Activated naive CD4-positive, alpha-beta T cell treated with Interleukin-2 at 50 U/mL for 16 hours (primary cell): ENCODE measurements at places on chromosomes 13 and 19.

DNA sequence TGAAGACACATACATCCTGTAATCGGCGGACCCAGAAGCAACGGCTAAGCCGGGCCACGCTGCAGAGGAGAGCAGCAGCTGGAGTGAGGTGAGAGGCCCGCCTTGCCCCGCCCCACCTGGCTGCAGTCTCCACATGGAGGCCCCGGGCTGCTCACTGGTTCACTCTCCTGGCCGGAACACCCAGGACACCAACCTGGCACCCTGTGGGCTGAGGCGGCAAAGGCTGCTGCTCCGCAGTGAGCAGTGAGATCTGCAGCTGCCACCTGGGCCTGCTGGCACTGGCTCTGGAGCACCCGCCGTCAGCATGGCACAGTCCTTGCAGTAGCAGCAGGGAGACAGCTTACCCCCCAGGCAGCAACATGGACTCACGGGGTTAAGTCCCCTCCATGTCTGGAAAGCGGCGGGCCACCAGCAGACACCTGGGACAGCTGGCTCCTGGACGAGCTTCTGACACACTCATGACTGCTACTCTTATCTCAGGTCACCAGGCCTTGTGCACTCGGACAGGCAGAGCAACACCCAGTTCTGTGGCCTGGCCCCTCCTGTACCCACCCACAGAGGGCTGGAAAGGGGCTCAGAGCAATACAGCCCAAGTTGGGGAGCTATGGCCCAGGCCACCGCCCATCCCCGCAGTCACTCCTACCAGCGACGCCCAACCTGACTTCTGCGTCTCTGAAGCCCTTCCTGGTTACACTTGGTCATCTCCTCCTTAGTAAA, 13.2 kb upstream of the KPTN start:
- DNase-seq, result no peak

DNA sequence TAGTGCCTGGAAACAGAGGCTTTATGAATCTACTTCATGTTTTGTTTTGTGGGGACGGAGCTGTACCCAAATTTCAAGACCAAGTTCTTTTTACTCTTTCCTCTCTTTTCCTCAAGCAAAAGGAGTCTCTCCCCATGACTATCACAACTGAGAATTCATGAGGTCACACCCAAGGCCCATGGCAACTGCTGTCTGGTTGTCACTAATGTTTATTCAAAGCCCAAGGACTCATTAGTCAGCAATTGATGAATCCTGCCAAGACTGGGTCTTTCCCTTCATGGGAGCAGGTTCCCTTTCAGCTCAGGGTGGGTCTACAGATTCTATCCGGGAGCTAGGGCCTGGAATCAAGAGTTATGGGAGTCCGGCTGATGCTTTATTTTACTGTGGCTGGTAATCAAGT, 441.5 kb upstream of the PCDH20 start:
- no peak for DNase-seq

DNA sequence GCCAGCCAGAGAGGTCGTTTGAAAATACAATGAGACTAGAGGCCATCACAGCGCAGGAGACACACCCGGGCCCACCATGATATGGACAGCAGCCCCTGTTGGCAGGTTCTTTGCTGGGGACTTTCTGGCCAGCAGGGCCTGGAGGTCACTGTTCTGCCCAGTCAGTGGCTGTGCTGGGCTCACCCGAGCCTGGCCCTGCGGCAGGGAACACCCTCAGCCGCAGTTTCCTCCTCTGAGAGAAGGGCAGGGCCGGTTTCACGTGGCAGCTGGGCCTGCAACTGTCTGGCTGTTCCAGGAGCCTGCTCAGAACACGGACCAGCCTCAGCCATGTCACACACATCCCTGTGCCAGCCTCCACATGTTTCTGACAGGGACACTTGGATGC, 39.4 kb downstream of the ADPRHL1 start:
- DNase-seq, result no peak

DNA sequence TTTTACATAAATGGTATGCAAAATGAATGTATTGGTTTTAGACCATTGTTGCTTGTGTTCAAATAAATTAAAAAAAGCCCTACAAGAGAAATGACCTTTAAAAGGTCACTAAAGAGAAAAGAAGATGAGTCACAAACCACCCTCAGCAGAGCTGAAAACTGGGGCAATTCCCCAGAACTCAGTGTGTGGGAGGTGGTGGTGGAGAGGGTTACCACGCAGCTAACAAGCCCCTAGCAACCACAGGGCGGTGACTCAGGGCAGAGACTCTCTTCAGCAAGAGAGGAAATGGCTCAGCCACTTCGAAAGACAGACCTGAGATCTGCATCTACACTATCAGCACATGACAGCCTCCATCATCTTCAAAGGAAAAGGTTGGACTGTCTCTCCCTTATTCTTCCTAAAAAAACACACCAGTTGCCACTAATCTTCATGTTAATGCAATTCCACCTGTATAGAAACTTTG, 29.4 kb upstream of the NDFIP2 start:
- peak; percentile 94 for DNase-seq

- no peak for DNase-seq
Measured at GRCh38 chr13:74675182-74675581, 541.0 kb upstream of the KLF12 start.

GRCh38 chr19:10270616-10271394, at the start of gene ICAM1:
Gene ICAM1, plus strand, starts transcription at chr19:10271120. Its CDS starts 40 bp downstream, at chr19:10271160.
- peak; percentile 80 for DNase-seq

- no peak for DNase-seq
Measured at GRCh38 chr19:48953990-48954594, 583 bp upstream of the BAX start.

DNA sequence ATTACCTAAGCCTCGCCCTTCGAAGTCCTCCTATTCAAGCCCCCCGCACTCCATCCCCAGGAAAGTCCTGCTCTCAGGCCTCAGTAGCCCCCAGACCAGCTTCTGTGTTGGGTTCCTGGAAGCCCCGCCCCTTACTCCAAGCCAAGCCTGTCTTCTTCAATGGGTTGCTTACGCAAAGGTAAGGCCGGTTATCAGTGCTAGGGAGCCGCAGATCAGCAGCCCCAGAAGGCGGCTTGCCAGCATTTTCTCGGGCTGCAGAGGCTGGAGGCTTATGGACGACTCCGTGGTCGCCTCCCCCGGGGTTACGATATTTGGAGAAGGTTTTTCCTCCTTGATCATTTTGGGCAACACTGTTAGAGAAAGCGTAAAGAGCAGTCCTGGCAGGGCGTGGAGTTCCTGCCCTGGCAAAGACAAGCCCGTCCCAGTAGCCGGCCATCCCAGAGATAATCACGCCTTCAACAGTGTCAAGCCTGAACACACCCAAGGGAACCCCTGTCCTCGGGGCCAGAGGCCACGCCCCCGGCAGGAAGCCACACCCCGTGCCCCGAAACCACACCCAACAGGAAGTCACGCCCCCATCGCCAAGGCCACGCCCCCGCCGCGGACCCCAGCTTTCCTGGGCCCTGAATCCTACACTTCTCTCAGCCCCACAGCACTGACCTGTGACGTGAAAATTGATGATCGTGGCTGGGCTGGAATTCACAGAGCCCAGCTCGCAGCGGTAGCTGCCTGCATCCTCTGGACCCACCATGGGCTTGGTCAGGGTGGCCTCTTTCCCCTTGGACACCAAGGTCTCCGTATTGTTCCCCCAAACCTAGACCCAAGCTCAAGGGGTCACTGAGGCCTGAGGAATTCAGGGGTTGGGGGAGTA, 954 bp upstream of the RASIP1 start:
- no peak for DNase-seq

DNA sequence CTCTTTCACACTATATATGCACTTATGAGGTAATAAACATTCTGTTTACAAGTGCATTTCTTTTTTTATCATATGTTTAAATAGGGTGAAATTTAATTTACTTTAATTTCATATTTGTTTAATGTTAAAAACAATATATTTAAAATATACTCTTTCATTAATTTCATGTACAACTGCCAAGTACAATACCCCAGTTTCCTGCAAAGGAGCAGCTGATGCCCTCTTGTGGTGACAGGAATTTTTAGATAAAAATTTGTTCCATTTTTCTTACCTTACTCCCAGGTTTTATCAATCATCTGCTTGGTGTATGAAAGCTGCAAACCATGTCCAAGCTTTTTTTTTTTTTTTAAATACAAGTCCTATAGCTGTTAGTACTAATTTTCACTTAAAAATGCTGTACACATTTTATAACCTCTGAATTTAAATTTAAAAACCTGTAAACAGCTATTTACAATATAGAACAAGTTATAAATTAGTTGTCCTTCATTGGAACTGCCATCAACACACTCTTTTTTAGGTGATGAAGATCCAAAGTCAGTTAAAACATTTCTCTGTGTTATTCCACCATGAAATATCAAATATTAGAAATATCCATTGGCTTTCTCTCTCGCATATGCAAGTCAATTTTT, 4.9 kb downstream of the PCDH20 start:
- no peak for DNase-seq

GRCh38 chr13:103794526-103794925, 728.3 kb upstream of the SLC10A2 start:
- no peak for DNase-seq

DNA sequence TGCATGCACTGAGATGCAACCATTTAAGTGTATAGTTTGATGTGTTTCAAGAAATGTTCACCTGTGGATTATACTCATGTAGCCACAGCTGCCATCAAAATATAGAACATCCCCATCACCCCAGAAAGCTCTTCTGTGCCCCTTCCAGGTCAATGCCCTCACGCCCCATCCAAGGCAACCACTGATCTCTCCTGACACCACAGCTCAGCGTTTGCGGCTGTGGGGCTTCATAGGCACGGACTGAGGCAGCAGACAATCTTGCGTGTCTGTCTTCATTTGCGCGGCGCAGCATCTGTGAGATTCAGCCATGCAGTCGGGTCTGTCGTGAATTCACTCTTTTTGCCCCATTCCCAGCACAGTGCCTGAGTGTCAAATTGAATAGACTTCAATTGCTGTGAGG, 153.8 kb upstream of the UQCRFS1 start:
- no peak for DNase-seq

- DNase-seq, result no peak
Measured at GRCh38 chr13:75633285-75633684, 2.8 kb upstream of the LMO7 start.

GRCh38 chr19:27742041-27742440, 1470.9 kb downstream of the UQCRFS1 start:
- no peak for DNase-seq

GRCh38 chr19:38693380-38694223, 46.2 kb downstream of the ACTN4 start:
- peak; percentile 41 for DNase-seq

GRCh38 chr13:59898066-59898465, 265.7 kb downstream of the DIAPH3 start:
- no peak for DNase-seq

- peak; percentile 59 for DNase-seq
Measured at GRCh38 chr19:1923319-1923718, 17.7 kb upstream of the CSNK1G2 start.

GRCh38 chr13:31891472-31891871, 140.1 kb upstream of the FRY start:
- DNase-seq, result no peak

GRCh38 chr19:16821081-16821480, 8.1 kb upstream of the SIN3B start:
- no peak for DNase-seq

GRCh38 chr13:26225896-26226617, 3.9 kb upstream of the RNF6 start:
- no peak for DNase-seq

DNA sequence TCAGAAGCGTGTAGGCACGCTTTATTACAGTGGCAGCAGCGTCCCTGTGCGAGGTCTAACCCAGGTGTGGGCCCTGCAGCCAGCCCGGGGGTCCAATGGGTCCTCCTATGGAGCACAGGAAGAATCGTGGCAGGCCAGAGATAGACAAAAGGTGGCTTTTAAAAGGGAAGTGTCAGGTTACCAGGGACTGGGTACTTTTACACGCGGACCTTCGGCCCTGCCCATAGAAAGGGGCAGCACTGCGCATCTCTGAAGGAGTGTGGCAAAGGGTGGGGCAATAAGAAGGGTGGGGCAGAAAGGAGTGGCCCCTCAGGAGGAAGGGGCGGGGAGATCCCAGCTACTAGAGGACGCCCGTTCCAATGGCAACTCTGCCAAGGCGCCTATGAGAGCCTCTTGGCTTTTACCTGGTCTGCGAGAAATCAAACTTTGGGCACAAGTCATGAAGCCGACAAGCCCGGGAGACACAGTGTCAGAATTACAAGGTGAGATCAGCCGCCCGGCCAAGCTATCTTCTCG, 1419.8 kb downstream of the UQCRFS1 start:
- DNase-seq, result peak; percentile 76

GRCh38 chr13:21796066-21796465, 125.2 kb downstream of the FGF9 start:
- no peak for DNase-seq

DNA sequence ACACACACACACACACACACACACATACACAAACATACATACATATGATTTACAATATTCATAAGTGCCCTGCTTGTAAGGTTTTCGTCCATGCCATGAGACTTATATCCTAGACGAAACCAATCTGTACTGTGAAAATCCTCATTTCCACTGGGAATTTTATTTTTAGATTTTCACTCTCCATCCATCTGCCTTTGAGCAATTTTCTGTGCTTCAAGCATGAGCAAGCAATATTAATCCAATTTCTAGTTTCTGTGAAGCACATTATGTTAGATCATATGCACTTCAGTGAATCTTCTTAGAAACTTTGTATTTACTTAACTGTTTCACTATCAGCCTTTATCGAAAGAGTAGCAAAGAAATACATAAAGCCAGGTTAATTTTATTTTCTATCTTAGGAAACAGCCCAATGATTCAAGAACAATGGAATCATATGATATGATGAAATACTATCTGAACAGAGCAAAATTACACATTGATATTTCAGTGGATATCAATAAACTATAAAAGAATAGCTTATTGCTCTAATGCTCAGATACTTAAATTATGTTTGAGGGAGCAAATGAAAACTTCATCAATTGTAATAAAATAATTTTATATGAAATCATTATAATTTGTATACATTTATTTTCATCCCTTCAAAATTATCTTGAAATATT, 1100.7 kb upstream of the MIR17HG start:
- no peak for DNase-seq

DNA sequence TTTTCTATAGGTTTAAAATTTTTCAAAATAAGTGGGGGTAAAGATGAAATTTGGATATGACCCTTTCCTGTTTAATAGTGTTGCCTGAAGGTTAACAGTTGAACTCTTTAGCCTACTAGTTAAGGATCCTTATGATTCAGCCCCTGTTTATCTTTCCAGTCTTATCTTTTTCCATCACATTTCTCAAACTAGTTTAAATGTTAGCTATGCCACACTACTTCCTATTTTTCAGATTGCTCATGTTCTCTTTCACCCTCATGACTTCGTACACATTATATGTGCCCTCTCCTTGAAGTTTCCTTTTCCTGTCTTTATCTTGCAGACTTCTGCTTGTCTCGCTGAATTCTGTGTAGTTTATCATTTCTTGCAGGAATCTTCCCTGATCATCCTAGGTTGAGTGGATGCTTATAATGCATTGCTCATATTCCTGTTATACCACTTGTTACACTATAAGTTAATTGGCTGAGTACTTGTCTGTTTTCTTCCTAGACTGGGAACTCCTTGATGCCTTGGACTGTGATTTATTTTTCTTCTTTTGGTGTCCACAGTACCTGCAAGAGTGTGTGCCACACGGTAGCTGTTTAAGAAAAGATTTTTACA, 86.7 kb downstream of the FNDC3A start:
- DNase-seq, result no peak

GRCh38 chr13:19910336-19911072, 47.1 kb upstream of the ZMYM5 start:
- DNase-seq, result no peak
